Fibroblast of mammary gland (primary cell): ENCODE measurements at places on chromosomes 1 and 21.

DNA sequence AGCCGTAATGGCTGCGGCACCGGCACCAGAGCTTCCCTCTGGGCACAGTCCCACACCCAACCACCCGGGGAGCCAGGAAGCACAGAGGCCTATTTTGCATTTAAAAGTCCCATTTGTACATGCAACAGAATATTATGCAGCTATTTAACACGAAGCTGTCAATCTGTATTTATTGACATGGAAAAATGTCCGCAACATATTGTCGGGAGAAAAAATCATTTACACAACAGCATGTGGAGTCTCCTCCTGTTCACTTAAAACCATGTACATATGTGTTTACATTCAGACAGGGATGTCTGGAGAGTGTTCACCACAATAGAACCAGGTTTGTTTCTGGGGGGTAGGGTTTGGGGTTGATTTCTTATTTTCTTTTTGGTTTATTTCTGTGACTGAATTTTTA, 63.4 kb upstream of the GRIK3 start:
- no peak for DNase-seq

GRCh38 chr1:8765198-8765597, 52.2 kb downstream of the RERE start:
- DNase-seq: no peak

GRCh38 chr1:165057956-165058355, 298.6 kb downstream of the LMX1A start:
- DNase-seq: no peak

- DNase-seq: no peak
Measured at GRCh38 chr1:3632716-3633343, 8.0 kb downstream of the TPRG1L start.

GRCh38 chr21:46256501-46256994, 28.0 kb upstream of the LSS start:
- no peak for DNase-seq

- peak; percentile 37 for DNase-seq
Measured at GRCh38 chr1:155910621-155911121, 478 bp downstream of the RIT1 start.

DNA sequence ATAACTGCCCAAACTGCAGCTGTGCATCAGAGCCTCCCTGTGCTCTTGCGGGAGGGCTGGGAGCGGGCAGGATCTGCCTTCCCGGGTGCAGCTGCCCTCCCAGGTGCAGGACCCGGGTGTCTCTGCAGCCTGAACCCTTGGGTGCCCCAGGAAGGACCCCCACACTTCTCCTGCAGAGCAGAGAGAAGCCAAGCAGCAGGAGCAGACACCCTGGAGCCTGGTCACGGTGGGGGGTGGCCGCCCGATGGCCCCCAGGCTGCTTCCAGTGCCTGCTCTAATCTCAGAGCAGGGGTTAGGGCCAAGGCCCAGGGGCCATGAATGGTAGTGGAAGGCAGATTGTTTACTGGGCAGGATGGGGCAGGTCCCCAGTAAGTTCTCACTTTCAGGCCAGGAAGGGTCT, 83.0 kb downstream of the RHOU start:
- no peak for DNase-seq

DNA sequence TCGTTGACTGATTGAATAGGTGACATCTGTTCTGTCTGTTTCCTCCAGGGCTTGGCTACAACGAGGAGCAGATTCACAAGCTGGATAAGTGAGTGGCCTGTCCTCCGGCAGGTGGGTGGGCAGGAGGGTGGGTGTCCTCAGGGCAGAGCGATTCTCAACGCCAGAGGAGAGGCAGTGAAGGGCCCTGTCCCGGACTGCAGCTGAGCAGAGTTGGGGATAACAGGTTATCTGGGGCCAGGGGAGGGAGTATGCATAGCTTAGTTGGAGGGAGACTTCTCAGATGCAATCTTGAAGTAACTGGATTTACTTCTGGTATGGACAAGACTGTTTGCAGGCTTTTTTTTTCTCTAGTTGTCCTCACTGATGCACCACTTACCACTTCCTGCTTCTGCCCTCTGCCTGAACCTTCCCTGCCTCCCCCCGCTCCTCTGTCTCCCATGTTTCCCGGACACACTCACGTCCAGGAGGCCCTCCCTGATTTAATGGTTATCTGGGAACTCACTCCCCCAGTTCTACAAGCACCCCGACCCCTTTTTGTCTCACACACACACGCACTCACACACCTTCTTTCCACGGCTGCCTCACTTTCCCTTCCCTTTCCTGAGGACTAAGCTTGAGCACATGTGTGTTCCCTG, 16.4 kb upstream of the RASSF5 start:
- peak; percentile 28 for DNase-seq

GRCh38 chr1:188423073-188423472, 1594.3 kb downstream of the PLA2G4A start:
- no peak for DNase-seq

- DNase-seq: peak; percentile 57
Measured at GRCh38 chr1:242128951-242129502, 130.1 kb upstream of the MAP1LC3C start.

DNA sequence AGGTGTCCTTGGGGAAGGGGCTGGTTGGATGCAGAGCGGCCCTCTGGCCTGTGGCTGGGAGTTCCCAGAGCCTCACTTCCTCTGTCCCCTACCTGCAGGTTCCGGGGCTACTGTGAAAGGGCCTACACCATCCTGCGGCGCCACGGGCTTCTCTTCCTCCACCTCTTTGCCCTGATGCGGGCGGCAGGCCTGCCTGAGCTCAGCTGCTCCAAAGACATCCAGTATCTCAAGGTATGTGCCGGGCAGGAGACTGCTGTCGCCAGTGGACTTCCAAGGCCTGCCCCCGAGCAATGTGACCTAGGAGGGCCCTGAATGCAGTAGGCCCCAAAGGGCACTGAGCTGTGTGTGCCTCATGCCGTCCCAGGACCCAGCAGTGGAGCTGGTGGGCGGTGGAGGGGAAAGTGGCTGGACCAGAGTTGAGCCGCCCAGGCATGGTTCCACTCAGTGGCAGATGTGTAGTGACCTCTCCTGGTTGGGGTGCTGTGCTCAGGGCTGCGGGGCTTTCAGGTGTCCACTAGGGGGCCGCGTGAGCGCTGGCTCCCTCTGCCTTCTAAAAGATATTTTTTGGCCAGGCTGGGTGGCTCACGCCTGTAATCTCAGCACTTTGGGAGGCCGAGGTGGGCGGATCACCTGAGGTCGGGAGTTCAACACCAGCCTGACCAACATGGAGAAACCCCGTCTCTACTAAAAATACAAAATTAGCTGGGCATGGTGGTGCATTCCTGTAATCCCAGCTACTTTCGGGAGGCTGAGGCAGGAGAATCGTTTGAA, 73.4 kb downstream of the PIK3CD start:
- peak; percentile 61 for DNase-seq

- DNase-seq: peak; percentile 6
Measured at GRCh38 chr1:35931446-35932157, 697 bp downstream of the AGO3 start.

DNA sequence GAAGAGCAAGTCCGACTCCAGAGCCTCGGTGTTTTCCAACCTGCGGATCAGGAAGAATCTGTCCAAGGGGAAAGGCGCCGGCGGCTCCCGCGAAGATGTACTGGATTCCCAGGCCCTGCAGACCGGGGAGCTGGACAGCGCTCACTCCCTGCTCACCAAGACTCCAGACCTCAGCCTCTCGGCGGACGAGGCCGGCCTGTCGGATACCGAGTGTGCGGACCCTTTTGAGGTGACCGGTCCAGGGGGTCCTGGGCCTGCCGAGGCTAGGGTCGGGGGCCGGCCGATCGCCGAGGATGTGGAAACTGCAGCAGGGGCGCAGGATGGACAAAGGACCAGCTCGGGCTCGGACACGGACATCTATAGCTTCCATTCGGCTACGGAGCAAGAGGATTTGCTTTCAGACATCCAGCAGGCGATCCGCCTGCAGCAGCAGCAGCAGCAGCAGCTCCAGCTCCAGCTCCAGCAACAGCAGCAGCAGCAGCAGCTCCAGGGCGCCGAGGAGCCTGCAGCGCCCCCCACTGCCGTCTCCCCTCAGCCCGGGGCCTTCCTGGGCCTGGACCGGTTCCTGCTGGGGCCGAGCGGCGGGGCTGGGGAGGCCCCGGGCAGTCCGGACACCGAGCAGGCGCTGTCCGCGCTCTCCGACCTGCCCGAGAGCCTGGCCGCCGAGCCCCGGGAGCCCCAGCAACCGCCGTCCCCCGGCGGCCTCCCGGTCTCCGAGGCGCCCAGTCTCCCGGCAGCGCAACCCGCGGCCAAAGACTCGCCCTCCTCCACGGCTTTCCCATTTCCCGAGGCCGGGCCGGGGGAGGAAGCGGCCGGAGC, 827 bp downstream of the FMN2 start:
- DNase-seq: peak; percentile 59

GRCh38 chr1:28417441-28417922, 47.9 kb downstream of the PHACTR4 start:
- DNase-seq: peak; percentile 74

GRCh38 chr1:35016406-35016805, 15.3 kb downstream of the ZMYM6 start:
- DNase-seq: no peak

- peak; percentile 36 for DNase-seq
Measured at GRCh38 chr1:19737104-19737825, 62.5 kb downstream of the TMCO4 start.

DNA sequence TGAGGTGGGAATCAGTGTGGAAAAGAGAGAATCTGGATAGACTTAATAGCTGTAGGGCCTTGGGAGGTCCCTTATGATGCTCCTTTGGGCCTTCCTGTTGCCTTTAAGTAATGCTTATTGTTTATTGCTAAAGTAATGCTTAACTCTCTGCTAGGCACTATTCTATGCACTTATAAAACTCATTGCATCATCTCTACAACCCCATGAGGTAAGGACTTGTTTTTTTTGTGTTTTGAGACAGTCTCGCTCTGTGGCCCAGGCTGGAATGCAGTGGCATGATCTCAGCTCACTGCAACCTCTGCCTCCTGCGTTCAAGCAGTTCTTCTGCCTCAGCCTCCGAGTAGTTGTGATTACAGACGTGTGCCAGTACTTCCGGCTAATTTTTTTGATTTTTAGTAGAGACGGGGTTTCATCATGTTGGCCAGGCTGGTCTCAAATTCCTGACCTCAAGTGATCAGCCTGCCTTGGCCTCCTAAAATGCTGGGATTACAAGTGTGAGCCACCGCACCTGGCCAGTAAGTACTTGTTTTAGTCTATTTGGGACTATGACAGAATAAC, 22.3 kb downstream of the NECAP2 start:
- DNase-seq: no peak

DNA sequence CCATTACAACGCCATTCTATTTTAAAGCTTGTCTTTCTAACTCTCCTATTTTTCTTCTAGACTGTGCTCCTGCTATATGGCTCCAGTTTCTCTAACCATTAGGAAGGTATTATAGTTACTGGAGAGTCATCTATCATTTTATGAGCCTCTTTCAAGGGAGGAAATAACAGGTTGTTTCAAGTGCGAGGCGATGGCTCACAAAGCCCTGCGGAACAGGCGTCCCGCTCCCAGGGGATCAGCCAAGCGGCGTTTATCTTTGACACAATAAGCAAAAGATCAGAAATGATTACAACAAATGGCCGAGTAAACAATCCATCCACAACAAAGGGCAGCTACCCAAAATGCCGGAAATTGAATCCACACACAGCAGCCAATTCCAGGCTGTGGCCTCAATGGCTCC, 249.5 kb upstream of the POU3F1 start:
- no peak for DNase-seq

DNA sequence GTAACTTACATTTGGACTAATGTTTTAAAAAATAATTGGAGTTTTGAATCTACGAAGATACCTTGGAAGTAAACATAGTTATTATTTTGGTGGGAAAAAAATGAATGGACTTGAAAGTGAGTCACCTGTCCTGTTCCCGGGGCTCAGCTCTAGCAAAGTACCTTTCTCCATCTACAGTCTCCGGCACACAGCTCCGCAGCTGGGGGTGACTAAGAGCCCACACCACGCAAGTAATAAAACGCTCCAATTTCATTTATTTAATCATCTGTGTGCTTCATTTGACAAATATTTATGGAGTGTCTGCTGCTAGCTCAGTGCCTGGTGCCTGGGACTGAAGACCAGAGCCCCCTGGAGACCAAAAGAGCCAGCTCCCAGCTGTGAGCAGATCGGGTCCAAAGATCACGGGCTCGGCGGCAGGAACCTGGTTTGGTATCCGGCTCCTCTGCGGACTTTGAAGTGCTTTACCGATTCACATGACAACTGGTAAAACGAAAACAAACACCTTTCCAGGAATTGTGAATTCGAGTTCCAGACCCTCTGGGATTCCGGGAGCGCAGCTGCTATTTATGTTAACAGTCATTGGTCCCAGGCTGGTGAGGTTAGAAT, 1.7 kb upstream of the RIPK4 start:
- DNase-seq: peak; percentile 79
